ENCODE measurements at places on chromosomes 2 and 18.

GRCh38 chr2:161019311-161019710 is 140.9 kb upstream of the TANK start:
- no peak for DNase-seq

GRCh38 chr2:177165721-177166711 is 46.6 kb upstream of the HNRNPA3 start:
- no peak for DNase-seq

- no peak for DNase-seq
Observed at GRCh38 chr2:68931149-68931711, 21.5 kb downstream of the GKN2 start.

DNA sequence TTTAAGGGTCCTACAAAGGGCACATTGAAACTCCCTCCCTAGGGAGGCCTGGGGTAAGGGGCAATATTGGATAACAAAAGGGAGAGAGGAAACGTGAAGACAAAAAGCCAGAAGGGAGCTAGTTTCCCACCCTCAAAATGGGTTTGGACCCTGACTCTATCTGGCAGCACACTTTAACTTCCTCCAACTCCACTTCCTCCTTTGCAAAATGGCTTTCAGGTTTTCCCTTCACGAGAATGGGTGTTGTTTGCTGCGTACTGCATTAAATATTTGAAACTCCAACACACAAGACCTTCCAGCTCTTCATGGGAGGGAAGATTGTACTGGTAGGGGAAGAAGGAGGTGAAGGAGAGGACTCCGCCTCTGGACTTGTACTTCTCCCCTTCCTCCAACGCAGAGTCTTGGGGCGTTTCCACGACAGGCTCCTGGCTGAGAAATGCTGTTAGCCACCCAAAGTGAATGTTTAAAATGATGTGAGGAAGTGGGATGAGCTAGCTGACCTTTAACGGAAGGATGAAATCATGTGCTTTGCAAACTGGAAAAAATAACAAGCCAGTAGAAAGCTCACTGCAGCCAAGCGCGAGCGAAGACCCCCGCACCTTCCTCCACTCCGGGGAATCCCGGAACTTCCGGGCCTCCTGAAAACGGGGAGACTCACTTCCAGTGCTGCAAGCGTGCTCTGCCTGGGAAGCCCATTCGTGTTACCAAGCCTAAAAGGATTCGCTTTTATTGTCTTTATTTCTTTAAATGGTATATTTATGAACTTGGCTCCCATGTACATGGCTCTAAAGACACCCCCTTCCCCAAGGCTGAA is 85.6 kb downstream of the VIT start:
- no peak for DNase-seq

- DNase-seq: no peak
Observed at GRCh38 chr2:209208211-209208610, 215.6 kb upstream of the MAP2 start.

DNA sequence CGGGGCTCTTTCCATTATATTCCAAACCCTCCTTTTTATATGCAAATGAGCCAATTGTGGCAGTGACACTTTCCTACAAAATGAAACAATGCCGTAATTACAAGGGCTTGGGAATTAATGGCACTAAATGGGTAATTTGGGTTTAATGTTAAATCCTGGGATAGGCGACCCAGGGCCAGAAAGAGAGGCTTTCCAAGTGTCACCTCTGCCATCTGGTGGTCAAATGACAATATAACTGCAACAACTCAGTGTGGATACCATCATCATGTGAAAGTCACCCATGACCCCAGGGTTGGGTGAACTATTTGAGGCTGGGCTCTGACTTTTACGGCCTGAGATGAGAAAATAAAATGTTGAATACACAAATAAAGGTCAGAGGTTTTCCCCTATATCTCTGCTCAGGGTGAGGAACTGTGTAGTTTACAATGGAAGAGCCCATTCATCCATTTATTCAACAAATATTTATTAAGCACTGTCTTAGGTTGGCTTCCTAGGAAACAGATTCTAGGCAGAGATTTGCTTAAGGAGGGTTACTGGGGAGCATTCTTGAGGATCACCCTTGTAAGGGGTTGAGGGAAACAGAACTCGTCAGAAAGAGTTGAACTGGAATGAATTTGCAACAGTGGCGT is 13.6 kb upstream of the THADA start:
- no peak for DNase-seq

- no peak for DNase-seq
Observed at GRCh38 chr18:56945171-56946083, 201.5 kb upstream of the BOD1L2 start.

- no peak for DNase-seq
Observed at GRCh38 chr18:3972291-3972930, 482.7 kb downstream of the DLGAP1 start.
